ENCODE measurements at places on chromosomes 16 and 17.

GRCh38 chr17:60165971-60166370 lies 16.2 kb downstream of the CA4 start:
- DNase-seq = no peak

GRCh38 chr16:17328932-17329331 lies 141.8 kb downstream of the XYLT1 start:
- DNase-seq = no peak

DNA sequence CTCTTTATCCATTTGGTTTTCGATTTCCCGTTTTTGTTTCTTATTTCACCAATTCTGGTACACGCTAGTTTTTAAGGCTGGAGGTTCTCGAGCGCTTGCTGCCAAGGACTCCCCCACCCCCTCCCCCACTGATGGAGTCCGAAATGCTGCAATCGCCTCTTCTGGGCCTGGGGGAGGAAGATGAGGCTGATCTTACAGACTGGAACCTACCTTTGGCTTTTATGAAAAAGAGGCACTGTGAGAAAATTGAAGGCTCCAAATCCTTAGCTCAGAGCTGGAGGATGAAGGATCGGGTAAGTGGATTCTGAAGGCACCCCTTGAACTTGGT lies 825 bp downstream of the RPTOR start:
- no peak for DNase-seq

DNA sequence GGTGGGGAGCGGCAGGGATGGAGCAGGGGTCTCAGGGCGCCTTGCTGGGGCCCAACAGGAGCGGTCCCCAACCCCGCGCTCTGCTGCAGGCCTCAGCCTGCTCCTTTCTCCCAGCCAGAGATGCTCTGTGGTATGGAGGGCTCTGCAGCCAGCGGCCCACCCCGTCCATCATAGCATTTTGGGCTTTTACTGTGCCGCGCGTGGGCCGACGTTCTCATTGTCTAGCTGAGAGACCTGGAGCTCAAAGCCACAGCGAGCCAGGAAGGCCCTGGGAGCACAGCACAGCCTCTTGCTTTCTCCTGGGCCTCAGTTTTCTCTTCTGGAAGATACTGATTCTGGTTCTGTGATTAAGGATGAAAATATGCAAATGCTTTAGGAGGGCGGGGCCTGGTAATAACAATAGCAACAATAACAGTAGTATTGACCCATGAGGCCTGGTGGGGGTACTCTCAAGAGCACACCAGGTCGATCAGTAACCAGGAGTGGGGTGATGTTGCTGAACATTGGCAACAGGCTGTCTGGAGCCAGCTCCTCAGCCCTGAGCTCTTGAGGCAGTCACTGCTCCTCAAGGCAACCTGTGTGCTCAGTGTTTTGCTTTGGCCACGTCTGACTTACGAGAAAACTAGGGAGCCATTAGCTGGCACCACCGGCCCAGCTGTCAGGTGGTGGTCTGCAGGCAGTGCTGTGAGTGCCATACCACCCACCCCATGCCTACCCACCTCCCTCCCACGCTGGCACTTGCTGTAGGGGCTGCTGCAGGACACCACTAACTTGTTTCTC lies 1.1 kb upstream of the RASD1 start:
- no peak for DNase-seq

GRCh38 chr17:69018022-69018615 lies 42.6 kb downstream of the ABCA9 start:
- DNase-seq = no peak

All from CD8-positive, alpha-beta T cell (primary cell).